ENCODE measurements at places on chromosomes 6 and 20. TPM values are rescaled to one million over a fixed set of nuclear protein-coding genes. Genes with fewer than 3 reads are reported as not detected.
A peak's percentile ranks its signal among the peaks of the same experiment; 100 is the strongest.

GRCh38 chr6:159693894-159694545 is 979 bp upstream of the SOD2 start:
- peak overlapping the region; percentile 97 for H3K4me3 ChIP-seq
- H3K4me1 ChIP-seq = no peaks in the 10 kb centered on the region
- no peaks in the 10 kb centered on the region for H3K27me3 ChIP-seq
- H3K27ac ChIP-seq = peak overlapping the region; percentile 99

DNA sequence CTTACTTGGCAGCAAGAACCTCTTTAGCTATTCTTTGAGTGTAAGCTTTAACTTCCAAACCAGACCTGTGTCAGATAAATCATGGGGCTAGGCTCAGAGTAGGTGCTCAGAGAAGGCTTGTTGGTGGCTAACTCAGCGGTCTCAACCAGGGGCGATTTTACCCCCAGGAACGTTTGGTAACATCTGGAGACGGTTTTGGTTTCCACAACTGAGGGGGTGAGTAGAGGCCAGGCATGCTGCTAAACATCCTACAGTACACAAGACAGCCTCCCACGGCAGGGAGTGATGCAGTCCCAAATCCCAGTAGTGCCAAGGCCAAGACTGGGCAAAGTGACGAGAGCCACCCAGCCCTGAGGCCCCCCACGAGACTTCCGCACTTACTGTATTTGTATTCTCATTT is 59.2 kb downstream of the RAB44 start:
- H3K27me3 ChIP-seq = no peaks in the 10 kb centered on the region
- DNase-seq = no peak
- H3K4me1 ChIP-seq = peaks cover 32% of the 10 kb centered on the region
- no peaks in the 10 kb centered on the region for H3K36me3 ChIP-seq
- peak overlapping the region; percentile 45 for H3K27ac ChIP-seq

- no peak for DNase-seq
- no peak overlapping the region for H3K4me3 ChIP-seq
- H3K27ac ChIP-seq = no peak overlapping the region
- H3K4me1 ChIP-seq = no peaks in the 10 kb centered on the region
- H3K36me3 ChIP-seq = no peaks in the 10 kb centered on the region
These were observed 108.5 kb upstream of the PRND start for GRCh38 chr20:4613184-4613583.

DNA sequence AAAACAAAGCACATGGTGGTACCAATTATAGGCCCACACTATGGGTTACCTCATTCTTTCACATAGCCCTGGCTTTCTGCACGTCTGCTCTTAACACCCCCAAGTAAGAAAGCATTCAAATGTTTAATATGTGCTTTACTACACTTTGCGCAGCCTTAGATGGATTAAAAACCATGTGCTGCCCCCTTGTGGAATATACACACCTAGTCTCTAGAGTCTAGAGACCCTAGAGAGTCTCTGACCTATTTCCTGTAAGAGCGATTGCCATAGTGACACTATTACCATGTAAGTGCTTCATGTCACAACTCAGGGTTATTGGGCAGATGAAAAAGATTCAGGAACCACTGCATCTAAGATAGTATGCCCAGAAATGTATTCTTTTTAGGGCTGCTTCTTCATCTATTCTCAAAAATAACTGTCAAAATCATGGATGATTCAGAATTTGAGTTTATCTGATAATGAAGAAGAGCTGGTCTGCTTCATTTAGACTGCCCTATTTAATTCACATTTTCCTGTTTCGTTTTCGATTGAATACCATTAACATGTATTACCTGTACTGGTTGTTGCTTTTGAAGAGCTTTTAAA is 186.3 kb downstream of the ADGB start:
- no peaks in the 10 kb centered on the region for H3K4me1 ChIP-seq
- H3K4me3 ChIP-seq = no peak overlapping the region
- no peaks in the 10 kb centered on the region for H3K27me3 ChIP-seq

- peak; percentile 43 for DNase-seq
- H3K4me3 ChIP-seq = no peak overlapping the region
- H3K36me3 ChIP-seq = no peaks in the 10 kb centered on the region
- no peaks in the 10 kb centered on the region for H3K4me1 ChIP-seq
- H3K27me3 ChIP-seq = no peaks in the 10 kb centered on the region
These were observed 34.7 kb upstream of the LAMA4 start for GRCh38 chr6:112289038-112289566.

The HAO1 gene
- not detected for total RNA-seq

The LTA gene
- 2.4 TPM for total RNA-seq

The SLC32A1 gene
- total RNA-seq = not detected

The VAPB gene
- 57.4 TPM for total RNA-seq

The GPR63 gene
- 1.9 TPM for total RNA-seq
